Activated effector memory CD4-positive, alpha-beta T cell treated with Interleukin-2 at 50 U/mL for 16 hours (primary cell): ENCODE measurements at places on chromosomes 1 and 21.
A peak's percentile ranks its signal among the peaks of the same experiment; 100 is the strongest.

DNA sequence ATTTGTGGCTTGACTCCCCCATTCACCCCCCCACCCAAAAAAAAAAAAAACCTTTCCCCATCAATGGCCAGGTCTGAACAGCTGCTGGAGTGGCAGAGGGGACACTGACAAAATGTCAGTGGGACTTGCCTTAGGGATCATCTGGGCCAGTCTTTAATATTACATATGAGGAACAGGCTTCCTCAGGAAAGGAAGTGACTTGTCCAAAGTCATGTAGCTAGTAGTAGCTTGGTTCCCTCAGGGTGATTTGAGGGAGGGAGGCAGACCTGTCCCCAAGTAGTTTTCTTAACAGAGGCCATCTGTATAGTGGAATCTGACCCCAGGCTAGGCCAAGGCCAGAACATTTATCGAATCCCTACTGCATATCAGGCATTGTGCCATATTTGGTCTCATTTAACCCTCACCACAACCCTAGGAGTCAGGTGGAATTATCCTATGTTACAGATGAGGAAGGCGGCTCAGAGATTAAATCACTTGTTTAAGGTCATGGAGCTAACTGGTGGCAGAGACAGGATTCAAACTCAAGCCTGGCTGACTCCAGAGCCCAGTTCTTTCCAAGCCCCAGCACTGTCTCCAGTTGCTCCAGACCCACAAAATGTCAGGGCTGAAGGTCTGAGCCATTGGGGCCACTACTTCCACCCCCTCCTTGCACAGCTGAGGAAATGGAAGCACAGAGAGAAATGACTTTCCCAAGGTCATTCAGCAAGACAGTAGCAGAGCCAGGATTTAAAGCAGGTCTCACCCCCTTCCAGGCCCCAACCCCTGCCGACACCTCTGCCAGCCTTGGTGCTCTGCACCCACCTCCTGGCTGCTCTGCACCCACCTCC is 10.4 kb downstream of the ZBTB7B start:
- no peak for DNase-seq

GRCh38 chr1:233513431-233513830 is 100.5 kb upstream of the KCNK1 start:
- no peak for DNase-seq

DNA sequence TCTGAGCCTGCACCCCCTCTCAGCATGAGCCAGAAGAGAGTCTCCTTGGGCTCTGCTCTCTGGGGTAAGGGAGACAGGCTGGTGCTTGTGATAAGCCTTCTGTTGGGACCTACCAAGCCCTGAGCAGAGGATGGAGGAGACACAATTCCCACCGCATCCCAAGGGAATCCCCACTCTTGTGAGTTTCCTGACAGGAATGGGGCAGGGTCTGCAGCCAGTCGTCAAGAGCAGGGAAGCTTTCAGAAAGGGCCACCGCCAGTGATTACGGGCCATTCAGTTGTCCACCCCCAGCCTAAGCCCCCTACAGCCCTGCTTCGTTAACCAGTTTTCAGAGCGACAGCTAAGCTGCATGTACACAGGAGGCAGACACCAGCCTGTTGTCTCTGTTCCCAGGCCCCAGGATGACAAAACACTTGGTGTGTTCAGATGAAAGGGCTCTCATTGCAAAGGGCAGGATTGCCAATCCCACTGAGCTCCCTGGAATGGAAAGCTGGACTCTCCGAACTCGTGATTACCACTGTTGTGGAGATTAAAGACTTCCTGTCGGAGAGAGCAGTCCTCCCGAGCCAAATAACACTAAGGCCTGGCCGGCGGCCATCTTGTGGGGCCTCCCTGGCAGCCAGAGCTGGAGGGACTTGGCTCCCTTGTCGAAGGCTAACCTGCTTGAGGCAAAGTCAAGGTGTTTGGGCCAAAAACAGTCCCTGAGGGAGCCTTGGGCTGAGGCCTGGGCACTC is 37.4 kb upstream of the SLC30A1 start:
- DNase-seq: no peak

- DNase-seq: no peak
Measured at GRCh38 chr1:11980676-11980972, 380 bp downstream of the MFN2 start.

GRCh38 chr21:31931644-31932469 is 59.0 kb downstream of the HUNK start:
- DNase-seq: no peak

DNA sequence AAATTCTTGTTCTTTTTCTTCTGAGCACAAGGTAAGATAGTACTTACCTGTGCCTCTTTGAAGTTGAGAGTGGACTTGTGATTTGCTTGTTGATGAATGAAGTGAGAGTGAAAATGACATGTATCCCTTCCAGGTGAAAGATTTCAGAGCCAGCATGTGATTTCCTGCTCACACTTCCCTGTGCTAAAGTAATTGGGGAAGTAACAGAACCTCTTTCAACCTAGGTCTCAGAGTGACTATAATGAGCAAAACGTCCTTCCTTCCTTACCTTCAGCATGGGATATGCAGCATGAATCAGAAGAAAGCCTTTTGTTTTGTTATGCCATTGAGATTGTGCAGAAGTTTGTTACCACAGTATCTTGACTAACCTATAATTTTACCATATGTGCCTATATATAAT is 24.6 kb downstream of the RAVER2 start:
- no peak for DNase-seq

GRCh38 chr1:90712153-90712856 is 4.8 kb downstream of the BARHL2 start:
- no peak for DNase-seq

DNA sequence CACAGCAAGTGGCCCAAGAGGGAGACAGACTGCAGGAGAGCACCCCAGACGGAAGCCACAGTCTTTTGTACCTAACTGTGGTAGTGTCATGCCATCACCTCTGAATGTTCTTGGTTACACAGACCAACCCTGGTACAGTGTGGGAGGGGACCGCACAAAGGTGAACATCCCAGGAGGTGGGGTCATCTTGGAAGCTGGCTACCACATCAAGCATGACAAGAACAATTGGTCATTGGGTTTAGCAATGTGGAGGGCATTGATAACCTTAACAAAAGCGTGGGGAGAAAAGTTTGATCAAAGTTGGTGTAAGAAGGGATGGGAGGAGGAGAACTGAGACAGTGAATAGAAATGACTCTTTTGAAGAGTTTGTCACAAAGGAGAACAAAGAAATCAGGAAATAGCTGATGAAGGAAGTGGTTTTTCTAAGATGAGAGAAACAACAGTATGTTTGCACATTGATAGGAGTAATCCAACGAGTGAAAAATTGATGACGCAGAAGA is 87.1 kb upstream of the CACNA1E start:
- DNase-seq: peak; percentile 43

GRCh38 chr1:55285834-55286233 is 70.7 kb upstream of the USP24 start:
- DNase-seq: no peak

DNA sequence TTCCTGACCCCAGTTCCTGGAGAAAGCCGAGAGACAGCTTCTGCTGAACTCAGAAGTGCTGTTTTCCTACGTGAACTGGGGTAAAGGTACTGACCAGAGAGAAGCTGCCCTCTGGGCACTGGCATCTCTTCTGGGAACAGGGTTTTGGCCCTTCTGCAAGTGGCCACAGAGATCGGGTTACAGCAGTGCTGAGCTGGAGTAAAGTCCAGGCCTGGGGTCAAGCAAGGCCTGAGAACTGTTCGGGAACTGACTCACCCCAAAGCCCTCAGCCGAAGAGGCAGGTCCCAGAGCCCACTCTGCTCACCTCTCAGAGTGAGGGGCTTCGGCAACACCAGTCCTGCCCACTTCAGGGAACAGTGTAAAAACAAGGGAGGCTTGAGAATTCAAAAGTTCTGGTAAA is 177.2 kb upstream of the RUNX1 start:
- no peak for DNase-seq

GRCh38 chr1:94832446-94832845 is 12.3 kb downstream of the SLC44A3 start:
- DNase-seq: no peak

GRCh38 chr1:233253231-233253831 is 42.2 kb downstream of the PCNX2 start:
- no peak for DNase-seq

- DNase-seq: peak; percentile 30
Measured at GRCh38 chr1:212256369-212256768, 28.8 kb upstream of the PPP2R5A start.

- no peak for DNase-seq
Measured at GRCh38 chr1:178868706-178869105, 2.2 kb downstream of the ANGPTL1 start.

- no peak for DNase-seq
Measured at GRCh38 chr1:201220388-201220715, 29.7 kb downstream of the IGFN1 start.

- no peak for DNase-seq
Measured at GRCh38 chr1:5811419-5811818, 180.8 kb downstream of the NPHP4 start.

- no peak for DNase-seq
Measured at GRCh38 chr21:33522297-33522952, 19.5 kb downstream of the GART start.

DNA sequence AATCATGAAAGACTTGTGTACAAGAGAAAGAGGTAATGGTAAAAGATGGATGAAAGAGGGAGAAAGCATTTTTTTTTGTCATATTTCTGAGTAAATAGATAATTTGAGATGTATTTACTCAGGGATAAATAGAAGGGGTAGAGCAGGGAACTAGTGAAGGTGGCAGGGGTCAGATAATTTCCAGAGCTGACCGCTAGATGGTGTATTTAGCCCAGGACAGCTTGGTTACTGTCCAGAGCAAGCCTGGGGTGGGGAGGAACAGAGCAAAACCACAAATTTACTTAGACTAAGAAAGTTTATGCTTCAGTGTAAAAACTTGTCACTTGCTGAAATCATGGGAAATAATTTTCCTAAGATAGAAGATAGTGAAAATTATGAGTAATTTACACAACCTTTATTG is 91.5 kb downstream of the XCL2 start:
- DNase-seq: no peak

DNA sequence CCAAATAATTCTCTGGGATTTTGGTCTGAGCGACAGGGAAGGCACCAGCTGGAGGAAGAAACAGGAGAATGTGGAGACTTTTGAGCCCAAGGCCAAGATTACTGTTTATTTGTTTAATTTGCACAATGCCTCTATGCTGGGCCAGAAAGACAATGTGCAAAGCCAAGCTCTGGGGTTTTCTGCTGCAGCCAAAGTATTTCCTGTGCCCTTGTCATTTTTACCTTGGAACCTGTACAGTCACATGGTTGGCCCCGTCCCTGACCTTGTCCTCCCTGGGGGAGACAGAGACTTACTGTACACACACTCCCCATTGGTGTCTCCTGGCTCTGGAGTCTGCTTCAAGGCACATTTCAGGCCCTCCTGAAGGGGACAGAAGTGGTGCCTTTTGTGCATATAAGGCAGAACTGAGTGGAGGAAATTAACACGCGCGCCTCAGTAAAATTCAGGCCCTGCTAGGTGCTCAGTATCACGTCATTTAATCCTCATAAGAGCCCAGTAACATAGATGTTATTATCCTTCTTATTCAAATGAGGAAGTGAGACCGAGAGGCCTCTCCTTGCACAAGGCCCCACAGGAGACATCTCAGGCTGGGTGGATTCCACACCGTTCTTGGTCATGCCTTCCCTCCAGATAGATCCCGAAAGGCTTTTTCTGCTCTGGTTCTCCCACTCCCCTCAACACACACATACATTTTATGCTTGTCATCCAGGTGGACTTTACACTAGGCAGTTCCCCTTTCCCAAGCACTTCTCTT is 21.1 kb downstream of the C1orf115 start:
- DNase-seq: no peak

GRCh38 chr1:76252431-76252830 is 177.9 kb downstream of the ST6GALNAC3 start:
- DNase-seq: no peak

DNA sequence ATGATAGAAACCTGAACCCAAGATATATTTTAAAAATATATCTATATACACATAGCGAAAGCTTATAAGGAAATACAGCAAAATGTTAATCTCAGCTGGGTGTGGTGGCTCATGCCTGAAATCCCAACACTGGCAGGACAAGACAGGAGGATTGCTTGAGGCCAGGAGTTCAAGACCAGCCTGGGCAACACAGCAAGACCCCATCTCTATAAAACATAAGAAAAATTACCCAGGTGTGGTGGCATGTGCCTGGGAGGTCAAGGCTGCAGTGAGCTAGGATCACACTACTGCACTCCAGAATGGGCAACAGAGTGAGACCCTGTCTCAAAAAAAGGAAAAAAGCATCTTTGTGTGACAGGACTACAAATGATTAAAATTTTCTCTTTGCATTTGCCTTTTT is 6.0 kb upstream of the SRM start:
- no peak for DNase-seq

DNA sequence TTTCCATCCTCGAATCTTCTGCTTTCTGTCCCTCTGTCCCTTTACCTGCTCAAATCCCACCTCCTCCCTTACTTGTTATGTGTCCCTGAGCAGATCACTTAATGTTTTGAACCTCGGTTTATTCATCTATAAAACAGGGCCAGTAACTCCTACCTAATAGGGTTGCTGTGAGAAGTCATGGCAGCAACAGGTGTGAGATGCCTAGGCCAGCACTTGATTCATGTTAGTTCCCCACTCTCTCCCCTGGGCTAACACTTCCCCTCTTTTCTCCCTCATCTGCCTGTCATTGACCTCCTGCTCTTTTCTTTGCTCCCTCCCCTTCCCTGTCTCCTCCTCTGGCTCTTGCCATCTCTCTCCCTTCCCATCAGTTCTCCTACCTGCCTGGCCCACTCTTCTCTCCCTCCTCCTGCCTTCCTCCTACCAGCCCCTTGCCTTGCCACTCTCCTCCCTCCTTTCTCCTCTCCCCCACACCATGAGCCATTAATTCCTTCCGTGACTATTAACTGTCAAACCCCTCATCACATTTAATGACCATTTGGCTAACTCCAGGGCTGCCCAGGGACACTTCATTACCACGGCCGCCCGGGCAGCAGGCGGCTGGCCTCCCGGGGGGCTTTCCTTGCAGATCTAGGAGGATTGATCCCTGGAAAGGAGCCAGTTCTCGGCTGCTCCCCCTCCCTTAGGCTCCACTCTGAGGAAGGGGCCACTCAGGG is 90.6 kb upstream of the CD1D start:
- DNase-seq: no peak

- DNase-seq: peak; percentile 12
Measured at GRCh38 chr1:210292231-210292871, 36.4 kb upstream of the HHAT start.

DNA sequence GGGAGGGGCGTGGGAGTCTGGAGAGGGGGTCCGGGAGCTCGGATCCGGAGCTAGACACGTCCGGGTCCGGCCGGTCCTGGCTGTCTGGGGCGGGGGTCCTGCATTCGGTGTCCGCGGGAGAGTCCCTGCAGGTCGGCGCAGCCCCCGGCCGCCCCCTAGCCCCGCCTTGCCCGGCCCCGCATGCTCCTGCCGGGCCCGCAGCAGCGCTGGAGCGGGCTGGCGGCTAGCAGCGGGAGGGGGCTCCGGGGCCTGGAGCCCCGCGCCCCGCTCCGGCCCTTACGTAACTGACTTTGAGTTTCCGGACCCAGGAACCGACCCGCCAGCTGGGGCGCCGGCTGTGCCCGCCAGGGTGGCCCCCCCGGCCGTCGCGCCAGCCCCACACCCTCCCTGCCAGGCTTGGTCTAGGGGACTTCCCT is 26.9 kb upstream of the EPB41 start:
- peak; percentile 49 for DNase-seq
